ENCODE measurements at places on chromosomes 1 and 21.

GRCh38 chr1:28983509-28984310 is 69.3 kb downstream of the EPB41 start:
- no peak for DNase-seq

GRCh38 chr1:171841931-171842761 is 848 bp downstream of the DNM3 start:
- no peak for DNase-seq

DNA sequence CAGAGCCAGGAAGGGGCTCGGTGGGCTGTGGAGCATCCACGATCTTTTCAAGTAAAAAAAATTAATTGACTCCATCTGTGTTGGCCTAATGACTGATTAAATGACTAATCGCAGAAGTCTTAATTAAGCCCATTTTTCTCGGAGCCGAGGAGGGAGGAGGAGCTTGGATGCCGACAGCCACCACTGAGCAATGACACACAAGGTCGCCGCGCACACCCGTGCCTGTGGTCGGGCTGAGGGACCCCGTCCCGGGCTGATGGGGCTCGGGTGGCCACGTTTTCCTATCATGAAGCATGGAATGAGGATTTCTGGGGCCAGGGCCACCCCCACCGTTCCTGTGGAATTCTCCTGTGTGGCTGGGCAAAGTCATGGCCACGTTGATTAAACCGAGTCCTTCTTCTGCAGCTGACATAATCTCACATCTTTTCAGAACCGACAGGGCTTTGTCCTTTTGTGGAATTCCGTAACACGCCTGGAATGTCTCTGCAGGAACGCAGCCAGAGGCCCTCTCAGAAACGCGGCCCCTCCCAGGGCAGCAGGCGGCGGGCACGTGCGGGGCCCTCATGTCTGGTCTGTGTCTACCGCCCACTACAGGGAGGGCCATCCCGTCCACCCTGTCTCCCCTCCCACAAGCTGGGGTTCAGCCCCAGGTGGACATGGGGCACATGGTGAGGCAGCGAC is 60.7 kb downstream of the MORN1 start:
- no peak for DNase-seq

- DNase-seq: no peak
These were observed 50.5 kb upstream of the PRELP start for GRCh38 chr1:203424861-203425662.

- DNase-seq: no peak
These were observed 66.5 kb upstream of the CAMK1G start for GRCh38 chr1:209516771-209517680.

- DNase-seq: no peak
These were observed 50.3 kb downstream of the GPR161 start for GRCh38 chr1:168086438-168086837.
